ENCODE measurements at places on chromosomes 13 and 19.

DNA sequence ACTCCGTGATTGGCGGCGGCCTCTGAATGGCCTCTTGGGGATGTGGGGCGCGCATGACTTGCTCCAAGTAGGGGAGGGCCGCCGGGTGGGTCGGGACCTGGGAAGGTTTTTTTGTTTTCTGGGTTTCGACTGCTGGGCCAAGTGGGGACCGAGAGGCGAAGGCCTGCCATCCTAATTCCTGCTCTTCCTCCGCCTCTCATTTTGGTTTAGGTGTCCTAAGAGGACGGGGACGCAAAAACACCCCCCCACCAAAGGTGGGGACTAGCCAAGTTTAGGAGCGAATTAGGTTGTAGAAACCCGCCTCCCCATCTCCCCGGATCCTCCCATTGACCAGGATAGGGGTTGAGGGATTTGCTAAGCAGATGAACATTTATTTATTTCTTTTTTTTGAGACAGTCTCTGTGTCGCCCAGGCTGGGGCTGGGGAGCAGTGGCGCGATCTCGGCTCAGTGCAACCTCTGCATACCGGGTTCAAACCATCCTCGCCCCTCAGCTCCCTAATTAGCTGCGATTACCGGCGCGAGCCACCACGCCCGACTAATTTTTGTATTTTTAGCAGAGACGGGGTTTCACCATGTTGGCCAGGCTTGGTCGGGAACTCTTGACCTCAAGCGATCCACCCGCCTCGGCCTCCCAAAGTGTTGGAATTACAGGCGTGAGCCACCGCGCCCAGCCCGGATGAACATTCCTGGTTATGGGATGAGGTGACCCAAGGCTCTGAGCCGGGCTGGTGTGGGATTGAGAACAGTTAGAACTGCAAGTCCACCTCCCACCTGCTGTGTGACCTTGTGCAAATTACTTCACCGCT lies 838 bp downstream of the PPP2R1A start:
- peak; percentile 79 for DNase-seq

DNA sequence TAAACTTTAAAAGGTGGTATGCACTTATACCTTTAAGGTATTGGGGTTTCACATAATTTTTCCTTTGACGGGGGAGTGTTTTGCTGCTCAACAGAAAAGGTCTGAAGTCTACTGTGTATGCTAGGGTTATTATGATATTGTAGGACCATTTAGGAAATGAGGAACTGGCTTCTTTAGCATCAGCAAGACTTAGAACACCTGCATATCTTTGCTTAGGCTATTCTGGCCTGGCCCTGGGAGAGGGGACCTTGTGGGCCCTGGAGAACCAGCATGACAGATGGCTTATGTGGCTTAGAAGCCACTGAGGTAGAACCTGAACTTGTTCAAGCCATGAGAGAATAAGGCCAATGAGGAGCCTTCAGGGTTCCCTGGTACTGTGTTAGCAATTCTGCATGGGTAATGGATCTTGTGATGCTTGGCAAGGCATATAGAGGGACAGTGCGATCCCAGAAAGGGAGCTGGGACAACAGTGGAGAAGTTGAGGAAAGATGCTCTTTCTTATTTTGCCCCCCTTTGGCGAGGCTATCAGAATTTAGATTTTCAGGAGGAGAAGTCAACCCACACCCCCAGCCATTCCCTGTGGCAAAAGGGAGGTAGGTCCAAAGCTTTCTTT lies 4.3 kb downstream of the RGCC start:
- no peak for DNase-seq

DNA sequence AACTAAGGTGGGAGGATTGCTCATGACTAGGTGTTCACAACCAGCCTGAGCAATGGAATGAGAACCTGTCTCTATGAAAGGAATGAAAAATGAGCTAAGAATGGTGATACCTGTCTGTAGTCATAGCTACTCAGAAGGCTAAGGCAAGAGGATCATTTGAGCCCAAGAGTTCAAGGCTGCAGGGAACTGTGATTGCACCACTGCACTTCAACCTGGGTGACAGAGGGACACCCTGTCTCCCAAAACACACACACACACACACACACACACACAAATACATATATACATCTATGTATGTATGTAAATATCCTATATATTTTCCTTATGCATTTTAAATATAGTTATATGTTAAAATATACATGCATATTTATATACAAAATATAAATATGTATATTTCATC lies 7.4 kb upstream of the ZNF433 start:
- no peak for DNase-seq

- DNase-seq, result no peak
Measured at GRCh38 chr13:46925486-46925885, 28.6 kb upstream of the HTR2A start.

DNA sequence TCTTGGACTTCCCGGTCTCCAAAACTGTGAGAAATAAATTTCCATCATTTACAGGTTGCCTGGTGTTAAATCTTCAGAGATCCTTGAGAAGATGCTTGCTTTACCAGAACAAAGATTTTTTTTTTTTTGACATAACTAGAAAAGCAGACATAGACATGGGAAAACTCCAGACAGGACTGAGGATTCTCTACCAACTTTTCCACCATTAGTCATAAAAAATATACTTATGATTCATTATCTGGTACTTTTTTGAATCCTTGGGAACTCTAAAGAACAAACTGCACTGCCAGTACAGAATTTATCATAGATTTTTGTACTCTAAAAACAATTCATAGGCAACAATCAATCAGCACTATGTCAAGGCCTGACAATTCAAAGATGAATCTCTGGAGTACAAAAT lies 487.6 kb downstream of the EFNB2 start:
- DNase-seq, result no peak

DNA sequence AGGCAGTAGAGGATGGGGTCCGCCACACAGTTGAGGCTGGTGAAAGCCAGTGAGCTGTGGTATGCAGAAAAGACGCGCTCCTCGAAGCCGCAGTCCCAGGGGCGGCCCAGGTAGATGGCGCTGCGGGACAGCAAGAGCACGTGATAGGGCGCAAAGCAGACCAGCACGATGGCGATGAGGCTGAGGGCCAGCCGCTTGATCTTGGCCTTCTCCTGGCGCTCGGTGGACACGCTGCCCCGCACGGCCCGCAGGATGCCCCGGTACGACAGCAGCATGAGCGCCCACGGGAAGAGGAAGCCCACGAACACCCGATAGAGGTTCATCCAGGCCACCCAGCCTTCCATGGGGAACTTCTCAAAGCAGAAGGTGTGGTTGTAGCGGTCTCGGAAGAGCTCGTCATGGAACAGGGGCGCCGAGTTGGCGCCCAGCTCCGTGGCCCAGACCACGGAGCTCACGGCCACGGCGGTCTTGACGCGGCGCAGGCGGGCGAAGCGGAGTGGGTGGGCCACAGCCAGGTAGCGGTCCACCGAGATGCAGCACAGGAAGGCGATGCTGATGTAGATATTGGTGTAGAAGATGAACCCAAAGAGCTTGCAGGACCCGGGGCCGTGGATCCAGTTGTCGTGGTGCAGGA lies 6.5 kb upstream of the OPA3 start:
- DNase-seq, result no peak

GRCh38 chr19:18023622-18024251 lies 15.8 kb downstream of the ARRDC2 start:
- DNase-seq, result peak; percentile 87

DNA sequence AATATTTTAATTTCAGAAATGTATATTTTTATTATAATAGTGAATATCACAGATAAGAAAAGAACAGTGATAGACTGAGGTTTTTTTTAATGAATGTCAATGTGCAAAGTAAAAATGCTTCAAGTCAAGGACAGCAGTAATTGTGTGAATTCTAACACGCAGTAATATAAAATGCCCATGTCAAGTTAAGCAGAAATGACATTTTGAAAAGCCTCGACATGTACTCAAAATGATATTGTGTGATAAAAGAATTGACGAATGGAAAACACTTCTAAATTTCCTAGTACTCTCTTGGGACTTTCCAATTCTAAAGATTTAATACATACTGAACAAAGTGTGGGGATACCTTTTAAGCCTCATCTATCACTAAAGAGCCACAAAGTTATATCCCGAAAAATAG lies 172.6 kb downstream of the SLITRK6 start:
- DNase-seq, result no peak

GRCh38 chr19:11754663-11755062 lies 12.1 kb upstream of the ZNF441 start:
- DNase-seq, result no peak

GRCh38 chr13:74678308-74678965 lies 544.2 kb upstream of the KLF12 start:
- no peak for DNase-seq

DNA sequence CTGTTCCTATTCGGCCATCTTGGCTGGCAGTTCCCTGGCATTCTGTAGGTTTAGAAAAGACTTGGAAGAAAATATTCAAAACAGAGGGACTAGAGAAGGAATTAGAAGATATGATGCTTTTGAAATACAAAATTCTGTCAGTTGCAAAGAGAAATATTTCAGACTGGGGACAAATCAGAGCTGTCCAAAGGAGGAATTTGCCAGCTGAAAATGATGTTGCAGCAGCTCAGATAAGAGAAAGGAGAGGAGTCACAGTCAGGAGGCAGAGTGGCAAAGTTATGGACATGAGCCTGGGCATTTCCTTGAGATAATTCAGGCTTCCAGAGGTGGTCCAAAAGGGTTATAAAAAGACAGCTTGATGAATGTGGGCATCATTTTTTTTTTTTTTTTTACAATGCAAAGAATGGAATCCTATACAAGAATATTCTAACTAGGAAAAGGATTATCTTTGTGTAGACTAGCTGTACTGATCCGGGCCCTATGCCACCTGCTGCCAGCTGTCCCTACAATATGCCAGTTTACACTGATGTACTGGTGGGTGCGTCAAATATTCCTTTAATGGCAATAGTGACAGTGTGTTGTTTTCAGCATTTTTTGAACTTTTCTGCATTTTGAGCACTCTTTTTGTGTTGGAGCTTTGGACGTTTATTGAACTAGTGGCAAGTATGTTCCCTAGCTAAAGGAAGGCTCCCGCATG lies 31.8 kb upstream of the CBY2 start:
- DNase-seq, result no peak

DNA sequence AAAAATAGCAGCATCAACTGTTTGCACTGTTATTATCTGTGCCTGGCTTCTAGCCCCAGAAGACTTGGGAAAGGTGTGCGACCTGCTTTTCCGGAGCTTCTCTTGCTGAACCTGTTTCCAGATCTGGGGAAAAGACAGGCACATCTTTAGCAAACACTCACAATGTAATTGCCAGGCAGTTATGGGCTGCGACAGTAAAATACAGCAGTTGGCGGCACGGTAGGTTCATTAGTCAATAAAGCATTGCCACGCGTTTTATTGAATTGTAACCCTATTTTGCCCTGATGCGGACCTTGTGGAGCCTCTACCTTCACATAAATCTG lies 223.7 kb upstream of the TSHZ3 start:
- DNase-seq, result no peak

DNA sequence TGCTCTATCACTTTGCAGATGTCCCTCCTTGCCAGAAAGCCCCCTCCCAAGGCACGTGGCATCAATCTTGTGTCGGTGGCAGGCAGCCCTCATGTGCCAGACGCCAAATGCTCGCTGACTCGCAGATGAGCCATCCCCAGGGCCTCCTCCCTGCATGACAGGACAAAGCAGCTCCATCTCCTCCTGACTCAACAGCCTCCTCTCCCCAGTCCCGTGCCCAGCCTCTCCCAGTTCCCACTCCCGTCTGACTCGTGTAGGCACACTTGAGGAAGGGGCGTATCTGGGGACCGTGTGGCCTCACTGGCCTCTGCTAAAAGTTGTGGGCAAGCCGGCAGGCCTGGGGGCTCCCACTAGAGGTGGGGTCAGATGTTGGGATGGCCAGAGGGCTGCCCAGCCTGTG lies 133.6 kb downstream of the STK24 start:
- peak; percentile 44 for DNase-seq

- peak; percentile 72 for DNase-seq
Measured at GRCh38 chr19:3604987-3605343, 1.7 kb downstream of the TBXA2R start.

- DNase-seq, result no peak
Measured at GRCh38 chr13:23146811-23147625, 33.8 kb upstream of the SGCG start.

DNA sequence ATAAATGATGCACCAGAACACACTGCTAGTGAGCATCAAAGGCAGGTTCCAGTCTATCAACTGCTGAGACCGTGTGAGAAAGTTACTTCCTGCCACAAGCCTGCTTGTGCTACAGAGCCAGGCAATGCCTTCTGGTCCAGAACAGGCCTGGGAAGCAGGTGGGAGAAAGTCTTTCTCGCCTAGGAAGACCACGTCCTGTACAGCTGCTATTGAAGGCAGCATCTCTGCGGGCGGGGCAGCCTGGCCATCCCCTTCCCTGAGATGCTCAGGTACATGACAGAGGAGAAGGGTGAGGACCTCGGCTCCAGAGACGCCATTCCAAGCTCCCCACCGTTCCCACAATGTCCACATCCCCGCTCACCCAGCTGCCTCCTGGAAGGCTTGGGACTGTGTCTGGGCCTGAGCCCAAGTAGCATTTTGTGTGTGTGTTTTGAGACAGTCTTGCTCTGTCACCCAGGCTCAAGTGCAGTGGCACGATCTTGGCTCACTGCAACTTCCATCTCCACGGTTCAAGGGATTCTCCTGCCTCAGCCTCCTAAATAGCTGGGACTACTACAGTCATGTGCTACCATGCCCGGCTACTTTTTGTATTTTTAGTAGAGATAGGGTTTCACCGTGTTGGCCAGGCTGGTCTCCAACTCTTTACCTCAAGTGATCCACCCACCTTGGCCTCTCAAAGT lies 3.4 kb downstream of the RFX1 start:
- DNase-seq, result peak; percentile 49

DNA sequence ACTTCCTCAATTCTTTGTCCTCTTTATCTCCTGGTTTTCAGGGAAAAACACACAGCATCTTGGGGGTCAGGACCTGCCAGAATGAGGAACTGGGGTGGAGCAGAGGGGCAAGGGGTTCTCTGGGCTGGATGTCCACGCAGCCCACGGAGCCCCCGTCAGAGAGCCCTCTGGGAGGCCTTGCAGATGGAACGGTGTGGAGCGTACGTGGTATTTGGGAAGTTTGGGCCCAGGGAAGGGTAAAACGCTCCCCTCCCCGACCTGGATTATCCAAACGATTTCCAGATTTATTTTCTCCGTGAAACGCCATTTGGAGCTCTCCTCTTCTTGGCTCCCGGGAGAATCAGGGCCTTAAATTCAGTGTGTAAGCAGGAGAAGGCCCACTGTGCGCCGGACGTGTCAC lies 51.7 kb upstream of the ZNF536 start:
- DNase-seq, result no peak

GRCh38 chr13:106349080-106349931 lies 186.2 kb downstream of the EFNB2 start:
- no peak for DNase-seq

DNA sequence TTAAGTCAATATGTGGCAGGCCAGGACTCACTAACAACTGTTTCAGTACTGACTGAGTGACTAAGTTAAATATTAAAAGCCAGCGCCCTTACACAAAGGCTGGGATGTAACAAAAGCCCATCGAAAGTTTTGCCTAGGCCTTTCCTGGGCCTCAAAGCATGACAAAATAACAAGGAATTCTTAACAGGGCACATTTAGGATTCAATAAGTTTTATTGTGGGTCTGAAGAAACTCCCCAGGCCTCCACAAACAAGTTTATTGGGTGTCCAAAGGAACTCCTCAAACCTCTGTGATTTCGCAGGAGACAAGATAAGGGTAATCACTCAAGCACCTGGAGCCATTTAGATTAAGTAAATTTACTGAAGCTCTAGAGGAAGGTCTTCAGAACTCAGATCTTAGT lies 130.7 kb upstream of the SGCG start:
- DNase-seq, result no peak

- no peak for DNase-seq
Measured at GRCh38 chr13:47117268-47117667, 220.4 kb upstream of the HTR2A start.

All from aorta (tissue), 5 donors.